Gastroesophageal sphincter (tissue), 4 donors: ENCODE measurements at places on chromosomes 1 and 21.

DNA sequence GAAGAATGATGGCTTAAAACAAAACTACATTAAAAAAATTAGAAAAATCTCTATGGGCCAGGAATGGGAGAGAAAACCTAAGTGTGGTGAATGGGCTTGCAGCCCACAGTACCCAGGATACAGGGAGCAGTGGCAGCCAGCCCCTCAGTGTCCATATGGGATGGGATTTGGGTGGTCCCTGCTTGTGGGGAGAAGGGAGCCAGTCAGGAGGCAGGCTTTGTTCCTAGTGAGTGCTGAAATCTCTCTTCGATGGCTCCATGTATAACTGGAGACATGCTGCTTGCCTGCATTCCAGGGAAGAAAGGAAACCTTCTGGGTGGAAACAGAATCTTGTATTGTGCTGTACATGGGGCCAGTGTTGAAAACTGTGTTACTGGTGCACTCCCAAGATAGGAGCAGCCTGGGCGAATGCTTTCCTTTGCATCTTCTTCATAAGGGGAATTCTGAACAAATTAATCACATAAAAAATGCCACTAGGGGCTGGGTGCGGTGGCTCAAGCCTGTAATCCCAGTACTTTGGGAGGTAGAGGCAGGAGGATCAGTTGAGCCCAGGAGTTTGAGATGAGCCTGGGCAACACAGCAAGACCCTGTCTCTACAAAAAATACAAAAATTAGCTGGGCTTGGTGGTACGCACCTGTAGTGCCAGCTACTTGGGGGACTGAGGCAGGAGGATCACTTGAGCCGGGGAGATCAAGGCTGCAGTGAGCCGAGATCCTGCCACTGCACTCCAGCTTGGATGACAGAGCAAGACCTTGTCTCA is 36.0 kb downstream of the PTPRU start:
- ATAC-seq: no peak

DNA sequence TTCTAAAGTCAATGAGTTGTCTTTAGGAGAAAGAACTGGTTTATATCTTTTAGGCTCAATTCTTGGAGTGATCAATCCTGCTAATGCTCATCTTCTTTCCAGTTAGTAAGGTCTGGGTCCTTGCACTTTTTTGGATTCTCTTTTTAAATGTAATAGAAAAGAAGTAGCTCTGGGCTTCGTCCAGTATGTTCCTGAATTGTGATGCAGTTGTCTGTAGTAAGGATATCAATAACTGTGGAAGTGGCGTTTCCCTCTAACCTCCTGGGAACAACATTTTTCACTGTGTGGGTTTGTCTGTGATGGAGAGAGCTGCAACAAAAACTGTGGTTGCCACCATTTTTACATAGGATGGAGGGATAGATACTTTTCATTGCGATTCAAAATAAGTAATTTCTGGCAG is 367.2 kb downstream of the USP25 start:
- ATAC-seq: no peak

- ATAC-seq: no peak
Measured at GRCh38 chr21:15240848-15241247, 176.0 kb upstream of the NRIP1 start.

- ATAC-seq: no peak
Measured at GRCh38 chr21:45054227-45054926, 20.0 kb upstream of the ADARB1 start.
